ENCODE measurements at places on chromosomes 13 and 19.

GRCh38 chr19:6599866-6600454, 9.0 kb upstream of the CD70 start:
- no peak for DNase-seq

DNA sequence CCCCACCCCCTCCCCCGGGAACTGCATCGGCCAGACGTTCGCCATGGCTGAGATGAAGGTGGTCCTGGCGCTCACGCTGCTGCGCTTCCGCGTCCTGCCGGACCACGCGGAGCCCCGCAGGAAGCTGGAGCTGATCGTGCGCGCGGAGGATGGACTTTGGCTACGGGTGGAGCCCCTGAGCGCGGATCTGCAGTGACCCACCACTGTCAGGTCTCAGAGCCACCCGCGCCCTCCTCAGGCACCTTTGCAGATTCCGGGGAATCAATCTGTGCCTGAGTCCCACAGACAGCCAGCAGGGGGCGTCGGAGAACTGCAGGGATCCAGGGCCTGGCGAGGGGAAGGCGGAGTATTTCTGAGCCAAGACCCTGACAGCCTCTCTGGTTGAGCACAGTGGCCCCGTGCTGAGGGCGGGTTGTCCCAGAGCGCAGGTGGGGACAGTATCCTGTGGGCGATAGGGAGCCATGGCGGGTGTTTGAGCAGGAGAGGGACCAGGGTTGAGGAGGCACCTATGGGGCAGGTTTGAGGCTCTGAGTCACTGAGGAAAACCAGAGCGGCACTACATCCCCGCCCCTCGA, 30.4 kb upstream of the CYP4F8 start:
- DNase-seq, result peak; percentile 65

GRCh38 chr19:7605490-7606222, 10.0 kb downstream of the CAMSAP3 start:
- no peak for DNase-seq

DNA sequence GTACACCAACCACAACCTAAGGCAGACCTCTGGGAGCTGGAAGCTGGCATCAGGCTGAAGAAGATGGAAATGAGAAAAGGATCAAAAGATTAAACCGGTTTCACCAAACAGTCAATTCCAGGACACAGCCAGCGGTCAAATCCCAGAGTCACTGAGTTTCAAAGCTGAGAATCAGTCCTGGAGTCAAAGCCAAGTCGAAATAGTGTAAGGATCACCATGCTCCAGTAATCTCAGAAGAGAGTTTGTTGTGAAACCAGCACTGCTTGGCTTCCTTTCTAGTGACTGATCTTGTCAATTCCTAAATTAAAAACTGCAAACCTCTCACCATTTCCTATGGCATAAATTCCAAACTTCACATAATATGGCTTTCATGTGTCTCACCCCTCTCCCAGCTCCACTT, 198.8 kb downstream of the GPC6 start:
- no peak for DNase-seq

GRCh38 chr13:99978799-99979452, 2.7 kb upstream of the ZIC2 start:
- DNase-seq, result no peak

DNA sequence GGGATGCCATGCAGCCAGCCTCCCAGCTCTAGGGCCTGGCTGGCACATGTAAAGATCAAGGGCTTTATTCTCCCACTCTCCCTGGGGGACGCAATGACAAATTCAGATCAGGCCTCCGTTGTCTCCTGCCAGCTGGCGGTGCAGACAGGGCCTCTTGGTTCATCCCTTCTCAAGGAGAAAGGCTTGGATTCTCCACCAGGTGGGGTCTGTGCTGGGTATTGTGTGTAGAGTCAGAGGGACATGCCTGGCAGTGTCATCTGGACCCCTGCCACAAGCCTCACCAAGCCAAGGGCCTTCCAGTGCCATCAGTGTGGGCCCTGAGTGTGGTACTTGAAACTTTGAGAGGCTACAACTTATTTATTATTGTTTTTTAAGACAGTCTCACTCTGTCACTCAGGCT, 8.4 kb upstream of the PTPRS start:
- DNase-seq, result no peak

DNA sequence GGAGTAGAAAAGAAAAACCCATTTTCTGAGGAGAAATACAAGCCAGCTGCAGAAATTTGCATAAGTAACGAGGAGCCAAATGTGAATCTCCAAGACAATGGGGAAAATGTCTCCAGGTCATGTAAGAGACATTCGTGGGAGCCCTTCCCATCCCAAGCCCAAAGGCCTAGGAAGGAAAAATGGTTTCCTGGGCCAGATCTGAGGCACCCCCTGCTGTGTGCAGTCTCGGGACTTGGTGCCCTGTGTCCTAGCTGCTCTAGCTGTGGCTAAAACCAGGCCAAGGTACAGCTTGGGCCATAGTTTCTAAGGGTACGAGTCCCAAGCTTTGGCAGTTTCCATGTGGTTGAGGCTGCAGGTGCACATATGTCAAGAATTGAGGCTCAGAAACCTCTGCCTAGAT, 444.9 kb downstream of the PCDH20 start:
- DNase-seq, result no peak

- no peak for DNase-seq
These were observed 7.7 kb upstream of the NANOS3 start for GRCh38 chr19:13869281-13869680.

DNA sequence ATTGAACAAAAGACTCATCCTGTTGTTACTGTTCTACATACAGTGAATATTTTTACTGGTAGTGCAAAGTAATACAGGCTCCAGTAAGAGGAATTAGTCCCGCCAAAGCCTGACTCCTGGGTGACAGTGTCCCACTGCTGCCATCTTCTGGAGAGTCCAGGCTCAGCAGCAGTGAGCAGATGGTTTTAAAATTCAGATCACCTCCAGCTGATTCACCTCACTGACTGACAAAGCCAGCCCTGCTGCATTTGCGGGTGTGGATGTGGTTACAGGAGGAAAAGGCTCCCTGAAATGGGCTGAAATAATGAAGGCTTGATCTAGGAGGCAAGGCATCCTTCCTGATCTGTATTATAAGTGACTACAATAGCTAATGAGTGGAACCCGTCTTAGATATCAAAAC, 18.3 kb downstream of the PABPC3 start:
- peak; percentile 56 for DNase-seq

GRCh38 chr19:57267291-57267690, 13.0 kb upstream of the ZNF460 start:
- no peak for DNase-seq

GRCh38 chr19:48719263-48720171, at the start of gene MAMSTR:
MAMSTR (minus strand) TSS chr19:48719725; CDS start chr19:48719031, 694 bp downstream.
- DNase-seq, result no peak

DNA sequence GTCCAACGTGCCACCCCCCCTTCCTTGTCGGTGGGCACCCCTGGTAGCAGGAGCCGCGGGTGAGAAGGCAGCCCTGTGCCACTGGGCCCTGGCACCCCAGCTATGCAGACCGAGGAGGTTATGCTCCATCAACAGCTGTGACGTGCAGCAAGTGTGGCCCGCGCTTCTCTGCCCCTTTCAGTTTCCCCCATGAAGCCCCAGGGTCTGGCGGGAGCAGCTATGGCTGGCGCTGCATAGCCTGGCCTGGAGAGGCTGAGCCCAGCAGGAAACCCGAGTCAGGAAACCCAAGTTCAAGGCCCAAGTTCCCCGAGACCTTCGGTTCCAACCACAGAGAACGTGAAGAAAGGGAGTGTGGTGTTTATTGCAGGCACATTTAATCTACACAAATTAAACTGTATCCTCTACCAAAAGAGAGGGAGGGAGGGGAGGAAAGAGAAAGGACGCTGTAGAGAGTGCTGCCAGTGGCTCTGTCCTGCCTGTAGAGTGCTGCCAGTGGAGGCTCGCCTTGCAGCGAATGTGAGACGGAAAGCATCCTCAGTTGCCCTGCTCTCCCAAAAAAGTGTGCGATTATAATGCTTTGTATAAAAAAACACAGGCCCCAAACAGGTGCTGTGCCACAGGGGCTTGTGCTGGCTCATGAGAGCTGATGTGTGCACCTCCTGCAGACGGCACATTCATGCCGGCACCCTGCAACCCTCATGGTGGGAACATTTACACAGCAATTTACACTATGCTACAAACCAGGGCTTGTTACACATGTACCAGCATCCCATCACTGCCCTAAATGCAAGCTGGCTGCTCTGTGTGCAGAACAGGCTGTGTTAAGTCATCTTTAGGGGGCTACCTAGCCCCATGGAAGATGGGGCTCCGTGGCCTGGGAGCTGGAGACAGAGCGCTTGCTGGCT, 16.3 kb downstream of the POP4 start:
- DNase-seq, result no peak

Data from naive B cell (primary cell).